Foreskin keratinocyte (primary cell): ENCODE measurements at places on chromosomes 3 and 15.

DNA sequence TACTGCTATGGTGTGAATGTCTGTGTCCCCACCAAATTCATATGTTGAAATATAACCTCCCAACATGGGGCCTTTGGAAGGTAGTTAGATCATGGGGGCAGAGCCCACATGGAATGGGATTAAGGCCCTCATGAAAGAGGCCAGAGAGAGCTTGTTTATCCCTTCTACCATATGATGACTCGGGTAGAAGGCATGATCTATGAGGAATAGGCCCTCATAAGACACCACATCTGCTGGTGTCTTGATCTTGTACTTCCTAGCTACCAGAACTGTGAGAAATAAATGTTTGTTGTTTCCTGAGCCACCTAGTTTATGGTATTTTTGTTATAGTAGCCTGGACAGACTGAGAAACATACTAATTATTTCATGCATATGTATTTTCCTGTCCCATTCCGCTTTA is 51.9 kb downstream of the WWTR1 start:
- peak; percentile 86 for DNase-seq

- DNase-seq: peak; percentile 62
Observed at GRCh38 chr3:190862209-190863118, at the start of gene GMNC. TSS of gene GMNC (minus strand) at chr3:190862694. CDS start at chr3:190862615, 79 bp downstream.

DNA sequence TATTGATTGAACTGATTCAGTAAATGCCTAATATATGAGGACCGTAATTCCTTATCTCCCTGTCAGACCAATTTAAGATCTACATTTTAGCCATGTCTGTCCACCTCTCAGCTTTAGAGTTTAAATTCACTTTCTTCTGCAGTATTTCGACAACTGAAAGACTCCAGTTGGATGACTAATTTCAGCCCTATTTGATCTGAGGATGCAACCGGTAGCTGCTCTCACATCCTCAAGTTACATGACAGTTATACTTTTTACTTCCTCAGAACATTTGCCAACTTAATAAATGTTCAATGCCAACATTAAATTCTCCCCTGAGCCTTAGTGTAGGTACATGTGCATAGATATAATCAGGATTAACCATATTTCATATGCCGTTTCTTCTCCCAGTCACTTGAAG is 2.5 kb upstream of the HHLA2 start:
- no peak for DNase-seq

DNA sequence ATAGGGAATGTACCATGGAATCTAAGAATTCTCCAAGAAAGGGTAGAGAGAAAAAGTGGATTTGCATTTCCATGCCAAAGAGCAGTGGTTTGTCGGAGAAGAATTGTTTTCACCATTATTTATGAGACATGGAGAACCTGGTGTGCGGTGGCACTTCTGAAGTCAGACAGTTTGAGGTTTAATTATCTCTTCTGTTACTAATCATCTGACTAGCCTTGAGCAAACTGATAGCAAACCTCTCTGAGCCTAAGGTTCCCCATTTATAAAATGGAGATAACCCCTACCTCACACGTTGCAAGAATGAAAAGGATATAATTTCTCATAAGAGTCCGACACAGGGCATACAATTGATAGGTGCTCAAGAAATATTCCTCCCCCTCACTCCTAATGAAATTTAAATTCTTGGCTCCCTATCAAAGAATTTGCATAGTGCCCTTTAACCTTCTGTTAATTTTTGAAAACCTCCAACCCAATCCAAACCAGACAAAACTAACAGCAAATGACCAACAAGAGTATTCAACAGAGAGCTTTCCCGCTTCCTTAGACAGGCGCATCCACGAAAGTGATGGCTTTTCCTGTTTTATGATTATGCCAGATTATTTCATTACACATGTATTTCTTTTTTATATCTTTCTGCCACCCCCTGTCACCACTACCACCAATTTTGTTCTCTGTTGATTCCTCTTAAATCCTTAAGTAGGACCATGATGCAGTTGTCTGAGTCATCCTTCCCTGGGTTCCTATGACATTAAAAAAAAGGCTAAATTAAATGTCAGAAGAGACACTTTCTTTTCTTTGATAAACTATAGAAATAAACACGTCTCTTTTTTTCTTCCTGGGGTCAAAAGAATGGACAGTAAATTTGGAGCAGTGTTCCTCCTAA is 28.5 kb downstream of the TMEM212 start:
- no peak for DNase-seq

- no peak for DNase-seq
Observed at GRCh38 chr3:32876920-32877319, 59.1 kb downstream of the TRIM71 start.

DNA sequence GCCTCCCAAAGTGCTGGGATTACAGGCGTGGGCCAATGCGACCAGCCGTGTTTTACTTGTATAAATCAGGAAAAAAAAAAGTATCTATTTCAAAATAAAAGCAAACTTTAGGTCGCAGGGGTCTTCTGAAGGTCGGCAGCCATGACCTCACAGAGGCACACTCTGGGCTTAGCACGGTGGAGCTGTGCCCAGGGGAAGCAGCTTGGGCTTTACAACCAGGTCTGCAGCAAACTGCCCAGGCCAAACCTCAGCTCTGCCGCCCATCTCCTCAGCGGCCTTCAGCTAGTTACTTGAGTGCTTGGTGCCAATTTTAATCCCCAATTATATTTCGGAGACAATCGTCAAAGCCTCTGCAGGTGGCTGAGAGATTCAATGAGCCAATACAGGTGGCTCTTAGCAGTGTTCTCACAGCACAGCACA is 30.1 kb downstream of the ZDHHC19 start:
- DNase-seq: no peak

- no peak for DNase-seq
Observed at GRCh38 chr3:81658322-81658997, 103.0 kb downstream of the GBE1 start.

DNA sequence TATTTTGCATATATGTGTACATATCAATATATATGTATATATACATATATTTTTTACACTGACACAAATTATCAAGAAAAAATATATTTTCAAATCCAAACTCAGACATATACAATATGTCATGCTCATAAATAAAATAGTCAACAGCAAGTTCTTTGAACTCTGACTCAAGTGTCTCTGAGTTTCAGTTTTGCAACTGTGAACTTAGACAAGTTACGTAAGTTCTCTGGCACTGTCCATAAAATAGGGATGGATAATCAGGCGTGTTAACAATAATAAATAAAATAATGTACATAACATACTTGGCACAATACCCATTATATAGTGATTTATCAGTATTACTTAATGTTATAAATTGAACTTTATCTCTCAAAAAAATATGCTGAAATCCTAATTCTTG is 12.1 kb upstream of the XRN1 start:
- no peak for DNase-seq

DNA sequence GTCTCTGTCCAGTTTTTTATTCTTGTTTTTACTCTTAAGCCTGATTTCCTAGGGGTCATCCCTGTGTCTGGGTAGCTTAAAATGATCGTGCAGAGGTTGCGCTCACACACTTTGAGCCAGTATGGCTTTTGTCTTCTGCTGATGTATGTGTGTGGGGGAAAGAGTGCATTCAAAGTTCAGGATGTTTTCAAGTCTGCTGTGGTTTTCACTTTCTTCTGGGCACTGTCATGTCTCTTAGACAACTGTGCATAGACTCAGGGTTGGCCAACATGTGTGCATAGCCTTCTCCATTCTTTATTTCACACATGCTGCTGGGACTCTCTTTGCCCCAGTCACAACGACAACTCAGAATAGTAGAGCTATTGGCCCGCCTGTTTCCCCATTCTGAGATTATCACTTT is 139.1 kb downstream of the WNT7A start:
- DNase-seq: no peak

DNA sequence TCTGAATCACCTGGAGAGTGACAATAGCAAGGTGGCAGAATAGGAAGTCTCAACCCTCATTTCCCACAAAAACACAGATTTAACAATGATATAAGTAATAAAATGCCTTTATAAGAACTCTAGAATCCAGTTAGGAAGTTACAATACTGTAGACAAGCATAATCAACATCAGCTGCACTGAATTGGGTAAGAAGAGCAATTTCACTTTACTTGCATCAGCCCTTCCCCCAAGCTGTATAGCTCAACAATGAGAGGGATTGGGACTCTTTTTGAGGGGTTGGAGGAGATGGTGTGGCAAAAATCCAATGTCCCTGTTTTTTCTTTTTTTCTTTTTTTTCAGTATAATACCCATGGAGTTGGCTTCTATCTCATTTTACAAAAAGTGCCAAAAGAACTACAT is 63.1 kb downstream of the SERP1 start:
- DNase-seq: no peak

- DNase-seq: no peak
Observed at GRCh38 chr3:37963635-37964034, 27.0 kb upstream of the VILL start.
